ENCODE measurements at places on chromosomes 7 and 10.

DNA sequence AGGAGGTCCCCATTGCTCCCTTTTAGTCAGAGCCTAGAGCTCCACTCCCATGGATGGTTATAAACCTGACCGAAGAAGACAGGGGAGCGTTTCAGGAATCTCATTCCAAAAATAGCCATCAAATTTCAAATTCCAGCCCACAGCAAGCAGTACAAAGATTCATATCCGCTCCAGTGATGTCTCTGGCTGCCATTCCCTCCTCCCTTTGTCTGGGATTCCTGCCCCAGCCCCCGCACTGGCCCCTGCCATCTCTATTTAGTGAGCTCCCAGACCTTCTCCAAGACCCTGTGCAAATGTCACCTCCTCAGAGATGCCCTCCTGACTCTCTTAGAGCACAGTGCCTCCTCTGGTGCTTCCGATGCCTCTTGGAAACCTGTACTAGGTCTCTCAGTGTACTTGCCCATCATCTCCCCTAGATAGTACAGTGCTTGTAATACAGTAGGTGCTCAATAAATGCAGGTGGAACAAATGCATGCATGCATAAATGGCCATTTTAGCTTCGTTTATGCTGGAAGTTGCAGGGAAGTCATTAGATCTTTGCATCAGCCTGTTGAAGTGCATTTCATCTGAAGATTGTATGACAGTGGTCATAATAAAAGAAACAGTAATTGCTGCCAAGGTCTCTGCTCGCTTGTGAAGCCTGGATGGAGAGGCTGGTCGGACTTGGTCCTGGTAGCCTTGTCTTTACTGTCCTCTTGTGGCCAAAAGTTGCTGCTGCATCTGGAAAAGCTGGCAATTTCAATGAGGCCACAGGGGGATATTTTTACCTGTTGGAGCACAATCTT lies 32.0 kb upstream of the HABP2 start:
- DNase-seq: peak; percentile 84

DNA sequence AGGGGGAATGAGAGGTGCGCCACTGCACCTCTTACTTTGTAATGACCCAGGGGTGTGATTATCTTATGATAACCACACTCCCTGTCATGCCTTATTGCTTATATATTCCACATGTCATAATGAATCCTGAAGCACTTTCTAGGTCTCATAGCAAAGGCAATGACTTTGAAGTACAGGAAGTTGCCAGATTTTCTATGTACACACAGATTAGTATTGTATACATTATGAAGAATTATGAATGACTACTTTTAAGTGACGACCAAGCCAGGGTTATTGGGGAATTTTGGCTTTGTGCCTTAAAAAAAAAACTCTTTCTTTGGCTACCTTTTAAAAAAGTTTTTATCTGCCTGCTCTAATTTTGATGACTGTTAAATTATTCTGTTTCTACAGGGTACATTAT lies 269.6 kb downstream of the MDFIC start:
- DNase-seq: no peak

DNA sequence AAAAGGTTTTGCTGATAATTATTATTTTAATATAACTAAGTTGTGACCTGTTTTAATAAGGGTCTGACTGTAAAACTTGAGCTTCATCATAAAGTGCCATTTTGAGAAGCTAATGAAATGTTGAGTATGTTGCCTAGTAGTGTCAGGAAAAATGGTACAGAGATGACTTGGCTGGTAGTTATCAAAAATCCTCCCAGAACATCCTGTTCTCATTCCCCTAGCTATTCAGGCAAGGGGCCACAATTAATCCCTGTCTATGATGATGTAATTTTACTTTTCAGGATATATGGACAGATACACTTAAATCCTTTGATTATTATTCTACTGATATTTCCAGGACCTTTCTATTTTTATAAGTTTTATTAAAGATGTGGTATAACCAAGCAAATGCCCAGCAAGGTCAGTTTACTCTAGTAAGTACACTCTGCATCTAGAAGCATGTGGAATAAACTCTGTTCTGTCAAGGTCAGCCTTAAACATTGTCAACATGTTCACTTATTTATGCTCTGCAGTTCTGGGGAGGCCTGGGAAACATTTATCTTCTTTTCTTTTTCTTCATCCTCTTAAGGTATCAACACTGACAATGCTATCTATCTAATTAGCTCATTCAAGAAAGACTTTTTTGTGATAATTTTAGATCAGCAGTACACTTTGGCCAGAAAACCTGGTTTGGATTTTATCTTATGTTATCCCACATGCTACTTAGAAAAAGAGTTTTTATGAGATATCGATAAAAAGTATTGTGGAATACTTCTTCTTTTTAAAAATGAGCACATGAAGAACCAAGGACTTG lies 32.1 kb downstream of the BTRC start:
- DNase-seq: no peak

DNA sequence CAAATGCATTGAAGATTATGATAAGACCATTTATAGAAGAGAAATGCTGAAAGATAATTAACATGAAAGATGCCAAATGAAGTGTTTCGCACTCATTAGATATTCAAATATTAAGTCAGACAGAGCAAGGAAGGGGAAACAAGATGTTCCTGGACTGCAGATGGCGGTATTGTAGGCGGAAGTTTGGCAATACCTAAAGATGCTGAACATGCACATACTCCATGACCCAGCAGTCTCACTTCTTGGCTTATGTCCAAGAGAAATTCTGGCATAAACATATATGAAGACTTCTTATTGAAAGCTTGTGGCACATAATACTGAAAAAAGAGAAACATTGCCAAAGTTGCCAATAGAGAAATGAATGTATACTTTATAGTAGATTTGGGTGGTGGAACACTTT lies 325.4 kb upstream of the SEMA3C start:
- DNase-seq: no peak

- no peak for DNase-seq
These were observed 444.6 kb downstream of the HTR7 start for GRCh38 chr10:90413196-90413595.

GRCh38 chr7:78226059-78226719 lies 427.6 kb downstream of the PHTF2 start:
- peak; percentile 35 for DNase-seq

Measured in right hindlimb (tissue), 1 donor.